ENCODE measurements at places on chromosomes 5 and 9. TPM values are rescaled to one million over a fixed set of nuclear protein-coding genes. Genes with fewer than 3 reads are reported as not detected.

Gene CKMT2
- polyA plus RNA-seq = 2.7 TPM

GRCh38 chr5:68325065-68325580 lies 109.6 kb downstream of the PIK3R1 start:
- no peak for DNase-seq

DNA sequence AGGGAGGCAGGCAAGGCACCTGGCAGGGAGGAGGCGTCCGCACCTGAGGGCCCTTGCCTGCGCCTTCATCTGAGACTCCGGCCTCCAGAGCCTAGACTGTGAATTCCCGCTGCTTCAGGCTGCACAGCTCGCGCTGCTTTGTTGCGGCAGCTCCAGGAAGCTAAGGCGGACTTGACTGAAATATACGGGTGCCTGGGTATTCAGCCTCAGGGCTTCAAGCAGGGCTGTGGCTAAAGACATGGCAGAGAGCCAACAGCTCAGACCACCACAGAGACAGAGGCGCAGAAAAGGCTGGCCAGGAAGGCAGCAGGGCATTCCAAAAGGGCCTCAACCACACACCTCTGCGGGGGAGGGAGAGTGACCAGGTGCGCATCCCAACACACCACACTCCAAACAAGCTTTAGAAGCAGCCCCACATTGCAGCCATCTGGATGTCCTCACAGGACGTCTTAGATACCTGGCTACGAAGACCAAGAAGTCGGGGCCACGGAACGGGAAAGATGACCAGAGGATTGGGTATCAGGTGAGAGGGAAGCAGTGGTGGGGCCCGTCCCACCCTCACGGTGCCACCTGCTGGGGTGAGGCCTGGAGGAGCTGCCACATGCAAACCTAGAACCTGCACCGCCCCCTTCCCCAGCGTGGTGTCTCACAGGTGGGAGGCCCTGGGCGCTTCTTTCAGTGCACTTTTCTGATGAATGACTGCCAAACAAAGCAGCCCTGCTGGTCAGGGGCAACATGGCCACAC lies 1.7 kb upstream of the DPH7 start:
- no peak for DNase-seq

GRCh38 chr5:143479394-143479793 lies 75.9 kb upstream of the NR3C1 start:
- DNase-seq = peak; percentile 9

Gene PCA3
- 0.97 TPM for polyA plus RNA-seq

GRCh38 chr5:149284501-149284900 lies 12.8 kb downstream of the AFAP1L1 start:
- DNase-seq = peak; percentile 89

All from large intestine (tissue), 12 donors.